AG04450 (cell line): ENCODE measurements at places on chromosomes 1 and 21. TPM values are rescaled to one million over a fixed set of nuclear protein-coding genes. Genes with fewer than 3 reads are reported as not detected.

Gene GART
- 26.1 and 31.4 TPM in 2 replicates for polyA plus RNA-seq

Gene MXRA8
- polyA plus RNA-seq: 186 and 275 TPM in 2 replicates

Gene GBP7
- not detected in 2 replicates for polyA plus RNA-seq

Gene MEAF6
- 59.6 and 69.6 TPM in 2 replicates for polyA plus RNA-seq

Gene PROK1
- polyA plus RNA-seq: not detected in 2 replicates

Gene LCE1A
- not detected in 2 replicates for polyA plus RNA-seq
